ENCODE measurements at places on chromosomes 6 and 20.
A peak's percentile ranks its signal among the peaks of the same experiment; 100 is the strongest.

DNA sequence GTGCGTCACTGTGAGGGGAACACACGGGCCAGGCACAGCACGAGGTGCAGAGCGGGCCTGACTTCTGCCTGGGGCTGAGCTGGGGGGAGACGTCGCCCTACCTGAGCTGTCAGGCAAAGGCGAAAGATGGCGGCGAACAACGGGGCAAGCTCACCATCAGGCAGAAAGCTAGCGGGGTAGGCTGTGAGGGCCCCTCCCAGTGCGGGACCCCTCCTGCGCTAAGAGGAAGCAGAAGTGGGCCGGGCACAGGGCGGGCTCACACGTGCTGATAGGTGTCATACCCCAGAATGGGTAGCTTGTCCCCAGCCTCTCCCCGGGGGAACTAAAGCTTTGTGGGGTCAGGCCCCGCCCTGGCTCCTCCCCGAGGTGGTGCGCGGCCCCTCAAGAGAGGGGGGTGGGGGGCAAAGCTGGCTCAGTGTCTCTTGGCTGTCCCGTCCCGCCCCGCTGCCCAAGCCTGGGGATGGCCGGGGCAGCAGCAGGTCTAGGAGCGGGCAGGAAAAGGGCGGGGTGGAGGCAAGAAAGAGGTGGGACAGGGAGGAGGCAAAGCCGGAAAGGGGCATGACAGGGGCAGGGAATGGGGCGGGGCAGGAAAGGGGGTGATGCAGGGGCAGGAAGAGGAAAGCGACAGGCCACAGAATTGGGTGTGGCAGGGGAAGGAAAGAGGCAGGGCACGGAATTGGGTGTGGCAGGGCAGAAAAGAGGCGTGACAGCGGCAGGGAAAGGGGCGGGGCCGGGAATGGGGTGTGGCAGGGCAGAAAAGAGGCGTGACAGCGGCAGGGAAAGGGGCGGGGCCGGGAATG lies 14.7 kb downstream of the UCKL1 start:
- no peak for DNase-seq

- DNase-seq: no peak
Measured at GRCh38 chr6:30768634-30769087, 24.3 kb upstream of the IER3 start.

DNA sequence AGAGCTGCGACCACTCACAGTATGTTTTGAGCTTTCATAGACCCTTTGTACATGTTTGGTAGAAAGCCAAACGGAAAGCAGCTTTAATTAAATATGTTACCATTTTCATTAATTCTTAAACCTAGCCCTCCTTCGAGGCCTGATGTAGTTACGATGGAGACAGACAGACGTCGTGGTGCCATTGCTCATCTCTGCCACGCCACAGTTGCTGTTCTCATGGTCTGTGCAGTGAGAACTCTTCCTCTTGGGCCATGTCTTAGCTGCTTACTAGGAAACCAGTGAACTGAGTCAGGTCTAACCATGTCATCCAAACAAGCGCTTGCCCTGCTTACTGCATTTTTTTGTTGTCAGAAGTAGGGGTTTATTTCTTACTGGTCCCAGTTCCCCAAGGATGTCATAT lies 62.8 kb downstream of the SNX9 start:
- DNase-seq: no peak

GRCh38 chr6:112163295-112164257 lies 76.2 kb downstream of the FAM229B start:
- peak; percentile 42 for DNase-seq

DNA sequence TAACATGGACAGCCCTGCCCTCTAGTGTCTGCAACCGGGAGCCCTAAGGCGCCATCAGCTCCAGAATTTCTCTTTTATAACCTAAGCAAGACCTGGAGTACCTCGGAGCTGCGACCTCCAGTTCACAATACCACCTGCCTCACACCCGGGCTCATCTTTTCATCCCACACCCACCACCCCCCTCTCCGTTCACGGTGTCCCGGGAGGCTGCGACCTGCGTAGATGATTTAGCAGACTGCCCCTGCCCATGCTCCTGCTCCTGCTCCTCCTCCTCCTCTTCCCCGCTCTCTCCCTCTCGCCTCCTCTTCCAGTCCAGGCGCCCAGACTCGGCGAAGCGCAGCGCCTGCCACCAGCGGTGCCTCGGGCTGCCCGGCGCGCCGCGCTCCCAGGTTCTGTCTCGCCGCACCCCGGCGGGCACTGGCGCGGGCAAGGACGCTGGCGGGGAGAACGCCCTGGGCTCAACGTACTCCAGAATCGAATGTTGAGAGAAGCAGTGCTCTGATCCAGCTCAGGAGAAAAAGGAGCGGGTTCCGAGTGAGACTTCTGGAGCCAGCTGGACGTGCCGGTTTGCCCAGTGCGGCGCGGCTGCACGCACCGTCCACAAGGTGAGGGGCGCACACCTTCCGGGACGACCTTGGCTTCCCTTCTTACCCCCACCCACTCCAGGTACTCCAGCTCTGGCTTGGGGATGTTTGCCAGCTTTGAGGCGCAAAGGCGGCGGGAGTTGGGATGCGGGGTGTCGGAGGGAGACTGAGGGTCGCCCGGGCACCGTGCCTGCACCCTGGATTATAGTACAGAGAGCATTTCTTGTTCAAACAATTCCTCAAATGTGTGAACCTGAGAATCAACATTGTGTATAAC lies at the start of gene HTR1E:
HTR1E (plus strand) TSS at position 310 of the 861 bp plus-strand sequence. CDS start 77,807 bp downstream, outside the sequence.
- peak; percentile 16 for DNase-seq

DNA sequence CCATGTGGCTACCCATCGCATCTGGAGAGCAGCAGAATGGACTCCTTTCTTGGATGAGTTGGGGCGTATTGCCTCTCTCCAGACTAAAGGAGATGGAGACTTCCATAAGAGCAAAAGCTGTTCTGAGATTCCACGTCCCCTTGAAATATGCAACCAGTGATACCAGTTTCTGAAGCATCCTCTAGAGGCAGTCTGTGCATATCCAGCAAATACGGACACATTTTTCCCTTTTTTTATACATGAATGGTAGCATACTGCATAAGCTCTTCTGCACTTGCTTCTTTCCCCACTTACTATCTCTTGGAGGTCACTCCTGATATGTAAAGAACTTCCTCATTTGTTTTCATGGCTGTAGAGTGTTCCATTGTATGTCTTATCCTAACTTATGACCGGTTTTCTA lies 34.6 kb downstream of the TAF8 start:
- DNase-seq: no peak

GRCh38 chr6:8057793-8058192 lies 6.4 kb downstream of the BLOC1S5 start:
- DNase-seq: no peak
